ENCODE measurements at places on chromosomes 2 and 18.

GRCh38 chr2:42303252-42303651 lies 57.8 kb downstream of the COX7A2L start:
- DNase-seq: no peak

DNA sequence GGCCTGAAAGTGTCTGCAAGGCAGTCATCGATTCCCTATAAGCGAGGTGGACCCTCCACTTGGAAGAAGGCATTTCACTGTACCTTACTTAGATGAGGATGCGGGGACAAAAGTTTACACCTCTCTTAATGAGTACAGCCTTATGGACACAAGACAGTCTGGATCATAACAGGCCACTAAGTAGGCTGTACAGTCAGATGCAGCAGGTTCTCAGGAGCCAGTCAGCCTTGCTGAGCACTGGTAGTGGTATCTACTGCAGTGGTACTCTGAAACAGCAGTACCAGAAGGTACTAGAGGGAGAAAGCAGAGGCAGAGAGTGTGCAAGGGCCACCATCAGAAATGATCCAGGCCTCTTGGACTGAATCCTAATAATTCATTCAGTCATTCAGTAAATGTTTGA lies 77.6 kb downstream of the KCMF1 start:
- no peak for DNase-seq

- DNase-seq: no peak
These were observed 1380.6 kb downstream of the DSC3 start for GRCh38 chr18:29661924-29662323.

GRCh38 chr2:146852661-146853060 lies 992.2 kb upstream of the ACVR2A start:
- DNase-seq: no peak

GRCh38 chr2:1784986-1785617 lies 40.8 kb upstream of the PXDN start:
- no peak for DNase-seq

DNA sequence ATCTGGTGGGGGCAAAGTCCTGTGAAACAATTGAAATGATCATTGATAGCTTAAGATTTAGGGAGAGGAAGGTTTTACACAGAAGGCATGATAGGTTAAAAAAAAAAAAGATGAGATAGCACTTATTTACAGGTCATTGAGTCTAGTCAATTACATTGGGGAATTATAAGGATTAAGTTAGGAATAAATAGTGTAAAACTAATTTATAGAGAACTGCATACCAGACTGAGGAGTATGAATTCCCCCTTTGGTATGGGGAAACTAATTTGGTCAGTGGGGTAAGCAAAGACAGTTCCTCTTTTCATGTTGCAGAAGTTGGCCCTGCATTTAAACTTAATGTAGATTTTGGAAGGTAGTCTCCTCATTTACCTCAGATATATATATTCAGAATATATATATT lies 10.8 kb downstream of the GLS start:
- no peak for DNase-seq

DNA sequence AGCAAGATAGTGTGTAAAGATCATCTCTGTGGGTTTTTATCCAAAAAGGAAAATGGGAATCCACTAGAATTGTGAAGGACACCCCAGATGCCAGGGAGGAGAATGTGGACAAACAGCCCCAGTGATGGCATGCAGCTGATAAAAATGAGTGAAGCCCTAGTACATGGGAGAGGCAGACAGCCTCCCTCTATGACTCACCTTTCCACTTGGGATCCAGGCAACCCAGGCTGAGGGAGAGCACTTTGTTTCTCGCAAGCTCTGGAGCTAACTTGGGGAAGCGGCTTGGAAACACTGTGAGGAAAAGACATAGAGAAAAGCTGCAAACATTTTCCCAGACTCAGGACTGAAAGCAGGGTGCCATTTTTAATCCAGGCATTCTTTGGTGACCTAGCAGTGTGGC lies 5.3 kb upstream of the FLACC1 start:
- no peak for DNase-seq

- no peak for DNase-seq
These were observed 31.9 kb downstream of the PSTPIP2 start for GRCh38 chr18:46040033-46040746.

- no peak for DNase-seq
These were observed 182.9 kb downstream of the MYO1B start for GRCh38 chr2:191428141-191428540.

DNA sequence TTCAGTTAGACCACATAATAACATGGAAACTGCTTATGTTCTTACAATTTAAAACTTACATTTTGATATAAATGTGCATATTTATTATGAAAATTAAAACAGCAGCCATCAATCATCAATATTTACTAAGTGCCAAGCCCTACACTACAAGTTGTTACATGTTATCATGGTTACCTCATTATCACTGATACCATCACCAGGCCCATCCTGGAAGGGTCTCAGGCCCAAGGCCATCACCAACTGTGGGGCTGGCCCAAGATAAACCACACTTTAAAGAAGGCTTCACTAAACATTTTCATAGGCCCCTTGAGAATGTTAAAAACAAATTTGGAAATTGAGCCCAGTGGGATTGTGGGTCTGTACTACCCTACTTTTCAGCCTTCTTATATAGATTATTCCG lies 6.4 kb downstream of the ITSN2 start:
- DNase-seq: no peak

DNA sequence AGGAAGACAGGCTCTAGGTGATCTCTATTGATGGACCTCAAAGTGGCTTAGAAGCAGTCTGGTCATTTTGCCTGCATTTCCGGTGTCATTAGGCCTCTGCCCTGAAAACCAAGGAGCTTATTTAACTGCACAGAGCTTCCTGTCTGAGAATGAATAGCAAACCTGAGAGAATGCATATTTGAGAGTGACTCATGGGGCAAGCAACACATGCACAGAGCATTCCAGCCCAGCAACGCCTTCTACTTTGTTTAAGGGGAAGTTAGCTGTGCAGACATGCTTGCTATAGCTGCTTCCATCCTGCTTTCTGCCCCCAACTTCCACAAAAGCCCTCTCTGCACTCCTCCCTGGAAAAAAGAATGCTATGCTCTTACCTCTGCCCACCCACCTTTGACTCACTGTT lies 232.8 kb downstream of the GRB14 start:
- no peak for DNase-seq

DNA sequence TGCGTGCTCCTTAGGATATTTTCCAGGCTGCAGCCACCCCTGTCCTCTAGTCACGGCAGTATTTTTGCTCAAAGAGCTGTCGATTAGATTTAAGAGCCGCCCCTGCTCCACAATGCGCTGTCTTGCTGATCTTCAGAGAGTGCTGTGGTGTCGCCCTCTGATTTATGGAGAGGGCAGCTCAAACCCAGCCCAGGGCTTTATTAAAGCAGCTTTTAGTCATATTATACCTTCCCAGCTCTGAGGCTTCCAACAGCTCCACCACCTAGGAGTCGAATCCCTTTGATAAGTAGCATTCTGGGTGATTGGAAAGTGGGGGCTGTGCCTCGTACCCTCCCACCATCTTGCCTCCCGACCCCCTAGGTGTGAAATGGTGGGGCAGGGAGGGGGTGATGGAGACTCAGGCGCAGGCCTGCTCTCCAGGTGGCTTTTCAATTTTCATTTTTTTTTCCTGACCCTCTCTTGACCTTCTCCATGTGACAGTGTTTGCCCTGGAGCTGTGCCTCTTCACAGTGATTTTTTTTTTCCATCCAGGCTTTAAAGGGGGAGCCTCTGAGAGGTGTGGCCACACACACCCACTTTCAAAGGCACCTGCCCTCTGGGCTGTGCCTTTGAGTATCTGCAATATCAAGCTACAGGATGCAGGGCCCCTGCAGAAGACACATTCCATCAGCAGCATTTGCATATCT lies 53.1 kb upstream of the NRP2 start:
- no peak for DNase-seq

- DNase-seq: no peak
These were observed 22.6 kb upstream of the FZD5 start for GRCh38 chr2:207792244-207792785.

DNA sequence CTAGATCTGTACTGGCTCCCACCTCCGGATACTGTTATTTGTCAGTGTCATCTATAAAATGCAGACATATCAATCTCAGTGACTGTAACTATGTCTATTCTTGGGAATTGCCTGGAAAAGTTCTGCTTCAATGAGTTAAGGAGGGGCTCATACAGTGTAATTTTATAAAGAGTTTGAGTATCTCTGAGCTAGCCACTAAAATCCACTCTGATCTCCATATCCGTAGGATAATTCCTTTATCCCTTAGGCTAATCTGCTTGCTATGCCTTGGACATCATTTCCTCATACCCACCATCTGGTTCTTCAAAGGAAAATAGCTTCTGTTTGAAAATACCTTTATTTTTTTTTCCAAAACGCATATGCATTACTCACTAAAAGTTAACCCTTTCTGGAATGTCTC lies 863.2 kb downstream of the SUCLG1 start:
- no peak for DNase-seq

DNA sequence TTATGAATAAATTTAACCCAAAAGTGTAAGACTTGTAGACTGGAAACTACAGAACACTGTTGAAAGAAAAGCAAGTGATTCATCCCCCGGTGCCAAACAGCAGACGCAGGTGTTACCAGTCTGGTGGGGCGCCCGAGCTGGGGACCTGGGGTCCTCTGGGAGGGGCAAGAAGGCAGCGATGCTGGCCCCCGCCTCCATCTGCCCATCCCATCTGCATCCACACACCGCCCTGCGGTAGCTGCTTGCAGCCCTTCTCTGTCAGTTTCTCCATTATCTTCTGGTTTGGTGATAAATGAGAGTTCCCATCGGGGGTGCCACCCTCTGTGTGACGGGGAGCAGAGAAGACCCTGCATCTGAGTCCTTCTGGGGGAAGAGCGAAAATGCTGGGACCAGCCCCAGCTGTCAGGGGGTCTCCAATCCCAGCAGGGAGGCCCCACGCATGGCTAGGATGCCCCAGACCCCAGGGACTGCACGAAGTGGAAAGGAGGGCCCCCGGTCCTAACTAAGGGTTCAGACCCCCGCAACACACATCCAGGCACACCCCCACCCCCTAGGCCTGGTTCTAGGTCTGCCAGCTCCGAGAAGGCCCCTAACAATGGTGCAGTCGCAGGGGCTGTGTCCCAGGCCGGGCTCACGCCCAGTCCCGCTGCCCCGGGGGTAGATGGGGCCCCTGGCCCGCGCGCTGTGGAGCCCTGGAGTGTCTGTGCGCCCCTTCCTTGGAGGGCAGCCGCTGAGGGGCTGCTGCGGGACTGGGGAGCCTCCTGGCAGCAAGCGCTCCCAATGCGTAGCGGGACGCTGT lies 686 bp upstream of the RGPD8 start:
- no peak for DNase-seq

DNA sequence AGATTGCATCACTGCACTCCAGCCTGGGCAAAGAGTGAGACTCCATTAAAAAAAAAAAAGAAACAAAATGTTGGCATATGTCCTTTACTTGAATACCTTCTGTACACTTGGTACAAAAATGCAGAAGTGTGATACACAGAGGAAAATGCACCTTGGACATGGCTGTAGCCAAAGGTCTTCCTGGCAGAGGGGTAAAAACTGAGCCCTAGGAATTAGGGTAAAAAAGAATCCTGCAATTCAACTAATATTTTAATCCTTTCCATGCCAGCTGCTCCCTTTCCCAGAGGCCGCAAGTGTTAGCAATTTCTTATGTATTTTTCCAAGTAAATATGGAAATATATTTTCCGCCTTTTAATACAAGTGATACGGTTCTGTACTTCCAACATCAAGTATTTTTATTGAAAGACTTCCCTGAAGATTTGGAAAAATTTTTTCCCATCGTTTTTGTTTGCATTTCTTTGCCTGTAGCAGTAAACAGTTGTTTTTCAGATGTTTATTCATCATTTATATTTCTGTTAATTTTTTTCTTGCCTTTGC lies 26.2 kb downstream of the KCNJ13 start:
- no peak for DNase-seq

DNA sequence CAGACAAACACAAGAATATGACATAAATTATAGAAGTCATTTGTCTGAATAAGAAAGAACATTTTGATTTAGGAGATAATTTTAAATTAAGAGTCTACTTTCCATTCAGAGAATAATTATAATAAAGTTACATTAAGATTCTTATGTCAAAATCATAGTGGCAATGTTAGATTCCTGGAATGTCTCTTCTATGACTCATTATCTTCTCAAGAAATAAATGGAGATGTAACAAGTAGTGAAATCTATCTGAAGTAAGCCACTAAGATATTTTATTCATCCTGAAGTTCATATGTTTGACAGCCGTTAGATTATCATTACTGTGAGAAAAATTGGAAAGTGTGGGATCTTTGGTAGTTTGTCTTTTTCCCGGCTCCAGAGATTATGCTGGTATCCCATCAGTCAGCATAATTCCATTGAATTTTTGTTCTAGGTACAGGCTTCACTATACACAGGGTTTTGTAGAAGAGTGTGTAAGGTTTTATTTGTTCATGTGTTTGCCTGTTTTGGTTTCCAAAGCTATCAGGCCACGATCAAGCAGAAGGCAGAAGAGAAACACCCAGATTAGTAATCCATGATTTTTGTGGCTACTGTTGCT lies 1246.6 kb upstream of the LRRTM1 start:
- DNase-seq: no peak

GRCh38 chr2:109269706-109270504 lies 140.9 kb downstream of the SH3RF3 start:
- DNase-seq: no peak

DNA sequence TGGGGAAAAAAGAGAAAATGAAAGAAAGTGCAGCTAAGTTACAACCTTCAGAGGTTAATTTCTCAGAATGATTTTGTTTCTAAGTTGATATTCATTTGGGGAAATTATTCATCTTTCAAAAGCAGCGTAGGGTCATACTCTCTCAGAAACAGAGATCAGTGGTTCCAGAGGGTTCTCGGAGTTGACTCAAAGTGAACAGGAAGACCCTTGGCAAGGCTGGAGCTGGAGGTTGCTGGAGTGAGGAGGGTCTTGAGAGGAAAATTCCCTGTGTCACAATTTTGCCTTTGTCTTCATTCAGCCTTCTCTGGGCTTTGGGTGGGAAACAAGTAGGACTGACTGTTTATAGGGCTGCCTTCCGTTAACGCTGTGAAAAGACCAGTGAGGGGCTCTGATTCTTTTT lies 168.2 kb downstream of the ICOS start:
- DNase-seq: no peak

DNA sequence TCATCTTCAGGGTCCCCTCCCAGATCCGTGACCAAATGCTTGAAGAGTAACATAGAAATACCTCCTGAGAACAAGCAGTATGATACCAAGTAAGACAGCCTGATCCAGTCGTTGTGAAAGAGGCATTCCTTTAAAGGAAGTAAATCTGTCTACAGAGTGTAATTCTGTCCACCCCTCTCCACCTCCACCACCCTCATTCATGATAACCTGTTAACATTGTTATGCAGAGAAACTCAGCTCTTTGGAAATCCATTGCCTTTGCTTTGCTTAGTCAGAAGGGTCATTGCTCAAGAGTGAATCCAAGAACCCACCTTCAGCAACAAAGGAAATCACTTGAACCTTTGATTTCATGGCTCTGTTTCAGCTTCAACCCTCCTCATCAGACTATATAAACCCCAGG lies 155.6 kb downstream of the CYP26B1 start:
- DNase-seq: no peak

- DNase-seq: no peak
These were observed 21.7 kb downstream of the COA5 start for GRCh38 chr2:98586551-98587140.

All from activated gamma-delta T cell treated with anti-CD3 and anti-CD28 coated beads, Interleukin-2, amount 50 U/mL, for 16 hours (primary cell).